ENCODE measurements at places on chromosomes 1 and 21. TPM values are rescaled to one million over a fixed set of nuclear protein-coding genes. Genes with fewer than 3 reads are reported as not detected.

ZNF684 gene
- 2.5 TPM for total RNA-seq

TEX38 gene
- not detected for total RNA-seq

FTCD gene
- not detected for total RNA-seq

OR2T29 gene
- not detected for total RNA-seq

RGS18 gene
- total RNA-seq, result 4.0 TPM

SON gene
- total RNA-seq, result 508 TPM

TNNI3K gene
- total RNA-seq, result 3.6 TPM

E2F2 gene
- 0.60 TPM for total RNA-seq

RUNX3 gene
- total RNA-seq, result 2.2 TPM

DCAF6 gene
- 98.4 TPM for total RNA-seq

LCE1A gene
- not detected for total RNA-seq

LPAR3 gene
- not detected for total RNA-seq
